Substantia nigra (tissue), 51 donors: ENCODE measurements at places on chromosomes 1 and 21.

GRCh38 chr1:22837332-22837731 is 126.7 kb downstream of the EPHB2 start:
- DNase-seq = no peak

- no peak for DNase-seq
These were observed 4.7 kb downstream of the SELENBP1 start for GRCh38 chr1:151367658-151368392.

DNA sequence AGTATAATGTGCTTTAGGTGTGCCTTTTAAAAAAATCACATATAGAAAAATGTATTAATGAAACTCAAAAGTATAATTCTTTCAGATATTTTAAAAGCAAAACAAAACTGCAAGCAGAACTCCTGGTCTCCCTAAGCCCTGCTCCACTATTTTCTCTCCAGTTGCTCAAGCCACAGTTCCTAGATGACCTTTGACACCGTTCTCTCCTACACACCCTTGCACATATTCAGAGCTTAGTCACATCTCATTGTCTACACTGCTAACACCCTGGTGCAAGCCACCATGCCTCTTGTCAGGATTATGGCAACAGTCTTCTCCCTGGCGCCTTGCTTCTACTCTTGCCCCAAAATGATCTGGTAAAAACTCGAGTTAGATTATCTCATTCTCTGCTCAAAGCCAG is 50.2 kb upstream of the ROR1 start:
- DNase-seq = no peak

DNA sequence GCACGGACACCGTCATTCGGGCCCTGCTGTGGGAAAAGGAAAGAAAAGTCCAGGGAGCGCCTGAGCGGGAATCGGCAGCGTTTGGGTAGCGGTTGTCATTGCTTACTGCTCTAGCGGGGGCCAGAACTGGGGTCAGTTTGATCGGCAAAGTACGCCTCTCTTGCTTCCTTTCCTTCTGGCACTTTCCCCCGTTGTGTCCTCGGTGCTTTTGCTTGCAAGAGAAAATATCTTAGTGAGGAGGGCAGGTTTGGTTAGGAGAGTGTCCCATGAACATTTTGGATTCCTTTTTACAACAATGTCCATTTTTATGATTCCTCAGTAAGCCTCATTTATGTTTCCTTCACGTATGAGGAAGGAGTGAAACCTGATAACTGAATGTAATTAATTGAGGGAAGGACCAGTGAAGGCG is 670 bp downstream of the ST3GAL3 start:
- DNase-seq = no peak

GRCh38 chr1:234586892-234587485 is 23.0 kb downstream of the IRF2BP2 start:
- DNase-seq = no peak

DNA sequence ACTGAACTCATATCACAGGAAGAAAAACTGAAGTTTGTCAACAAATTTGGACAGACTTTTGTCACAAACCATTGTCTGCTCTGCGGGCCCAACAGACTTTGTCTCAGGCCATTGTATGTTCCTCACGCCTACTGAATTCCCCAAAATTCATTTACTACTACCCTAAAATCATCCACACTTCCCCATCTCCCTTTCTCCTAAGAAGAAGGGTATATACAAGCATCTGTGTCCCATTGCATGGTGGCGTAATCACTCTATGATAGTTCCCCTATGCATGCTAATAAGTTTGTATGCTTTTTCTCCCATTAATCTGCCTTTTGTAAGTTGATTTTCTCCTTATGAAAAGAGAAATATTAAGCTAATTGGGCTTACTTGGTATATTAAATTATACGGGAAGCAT is 54.9 kb upstream of the ATF3 start:
- no peak for DNase-seq

DNA sequence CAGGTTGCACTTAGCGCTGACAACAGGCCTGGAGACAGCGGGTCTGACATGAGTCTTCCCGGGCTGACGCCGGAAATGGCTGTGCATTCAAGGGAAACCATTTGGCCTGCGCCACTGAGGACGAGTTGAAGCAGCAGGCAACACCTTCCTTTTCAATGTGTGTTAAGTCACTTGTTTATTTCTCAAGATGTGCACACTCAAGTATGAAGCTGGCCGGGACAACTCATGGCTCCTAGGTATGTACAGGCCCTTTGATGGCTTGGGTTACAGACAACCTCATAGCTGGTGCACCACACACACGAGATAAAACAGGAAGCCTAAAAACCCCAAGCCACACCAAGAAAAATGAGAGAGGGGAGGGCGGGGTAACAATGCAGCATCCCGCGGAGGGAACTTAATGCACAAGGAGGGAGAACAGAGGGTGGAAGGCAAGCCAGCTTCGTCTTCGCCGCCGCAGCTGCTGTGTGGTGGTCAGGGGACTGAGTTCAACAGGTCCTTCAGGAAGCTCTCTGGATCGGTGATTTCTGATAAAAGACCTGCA is 118.0 kb upstream of the IFFO2 start:
- DNase-seq = no peak

DNA sequence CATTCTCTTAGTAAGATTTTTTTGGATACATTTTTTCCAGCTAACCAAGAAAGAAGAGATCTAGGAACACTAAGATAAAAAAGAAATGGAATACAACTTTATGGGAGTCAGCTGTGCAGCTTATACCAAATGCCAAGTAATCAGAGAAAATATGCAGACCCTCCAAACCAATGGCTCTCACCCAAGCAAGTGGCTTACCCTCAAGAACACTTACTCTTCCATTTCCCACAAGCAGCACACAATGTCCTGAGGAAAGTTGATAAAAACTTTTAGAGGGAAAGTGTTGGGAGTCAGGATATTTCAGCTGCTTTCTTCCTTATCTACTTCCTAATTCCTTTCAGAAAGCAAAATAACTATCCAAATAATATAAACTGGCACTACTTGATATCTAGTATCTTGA is 631.8 kb downstream of the RWDD3 start:
- no peak for DNase-seq

DNA sequence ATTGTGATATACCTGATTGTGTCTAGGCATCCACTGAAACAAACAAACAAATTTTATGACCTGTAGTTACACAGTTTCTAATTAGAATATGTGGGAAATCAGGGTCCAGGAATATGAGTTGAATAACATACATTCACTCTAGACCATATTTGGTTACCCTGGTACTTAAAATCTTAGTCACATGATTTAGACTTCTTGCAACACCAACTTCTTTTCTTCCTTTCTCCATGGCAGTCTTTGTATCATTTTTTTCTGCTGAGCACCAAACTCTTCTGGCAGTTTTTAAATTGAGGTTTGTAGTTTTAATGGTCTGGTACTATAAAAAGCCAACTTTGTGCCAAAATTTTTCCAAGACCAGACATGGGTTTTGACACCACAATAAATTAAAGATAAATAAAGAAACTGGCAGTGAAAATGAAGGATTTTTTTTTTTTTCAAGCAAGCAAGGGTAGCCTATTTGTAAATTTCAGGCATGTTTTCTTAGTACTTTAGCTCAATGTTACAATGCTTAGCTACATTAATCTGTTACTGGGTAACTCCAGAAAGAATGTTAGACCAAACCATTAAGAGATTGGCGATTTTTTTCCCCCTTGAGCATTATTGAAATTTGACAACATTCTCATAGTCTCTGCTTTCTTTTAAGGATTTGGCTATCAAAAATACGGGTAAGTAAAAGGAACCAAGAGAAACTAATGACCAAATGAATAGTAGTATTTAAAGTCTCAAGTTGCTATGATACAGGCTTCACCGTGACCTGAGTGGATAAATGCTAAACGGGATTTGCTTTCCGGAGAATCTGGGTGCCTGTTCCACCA is 108.5 kb downstream of the NFIA start:
- DNase-seq = no peak

GRCh38 chr1:95126846-95127245 is 9.7 kb downstream of the TLCD4 start:
- DNase-seq = no peak

DNA sequence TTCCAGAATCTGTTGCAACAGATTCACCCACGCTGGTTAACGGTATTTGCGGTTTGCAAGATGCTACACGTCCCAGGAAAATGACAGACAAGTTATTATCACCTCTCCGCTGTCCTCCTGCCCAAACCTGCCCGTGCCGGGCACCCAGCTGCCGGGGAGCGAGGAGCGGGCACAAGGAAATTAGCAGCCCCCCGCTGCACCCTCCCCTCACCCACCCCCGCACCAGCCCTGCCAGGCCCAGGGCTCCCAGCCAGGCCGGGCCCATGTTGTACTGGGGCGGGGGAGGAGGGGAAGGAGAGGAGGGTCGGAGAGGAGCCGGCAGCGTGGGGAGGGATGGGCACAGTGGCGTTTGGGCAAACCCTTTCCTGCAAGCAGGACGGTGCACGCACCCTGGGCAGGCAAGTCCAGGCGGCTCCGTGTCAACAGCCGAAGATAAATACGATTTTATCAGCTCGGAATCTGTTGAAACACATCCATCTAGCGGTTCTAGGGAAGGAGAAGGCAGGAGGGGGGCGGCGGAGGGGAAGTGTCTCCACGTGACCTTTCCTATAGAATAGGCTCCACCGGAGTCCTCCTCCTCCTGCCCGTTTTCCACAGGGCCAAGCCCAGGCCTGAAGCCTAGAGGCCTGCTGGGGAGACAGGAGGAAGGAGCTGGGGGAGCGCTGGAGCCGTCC is 35.1 kb upstream of the CCDC27 start:
- DNase-seq = peak; percentile 36

- no peak for DNase-seq
These were observed 877.7 kb upstream of the PRMT6 start for GRCh38 chr1:106178791-106179190.

DNA sequence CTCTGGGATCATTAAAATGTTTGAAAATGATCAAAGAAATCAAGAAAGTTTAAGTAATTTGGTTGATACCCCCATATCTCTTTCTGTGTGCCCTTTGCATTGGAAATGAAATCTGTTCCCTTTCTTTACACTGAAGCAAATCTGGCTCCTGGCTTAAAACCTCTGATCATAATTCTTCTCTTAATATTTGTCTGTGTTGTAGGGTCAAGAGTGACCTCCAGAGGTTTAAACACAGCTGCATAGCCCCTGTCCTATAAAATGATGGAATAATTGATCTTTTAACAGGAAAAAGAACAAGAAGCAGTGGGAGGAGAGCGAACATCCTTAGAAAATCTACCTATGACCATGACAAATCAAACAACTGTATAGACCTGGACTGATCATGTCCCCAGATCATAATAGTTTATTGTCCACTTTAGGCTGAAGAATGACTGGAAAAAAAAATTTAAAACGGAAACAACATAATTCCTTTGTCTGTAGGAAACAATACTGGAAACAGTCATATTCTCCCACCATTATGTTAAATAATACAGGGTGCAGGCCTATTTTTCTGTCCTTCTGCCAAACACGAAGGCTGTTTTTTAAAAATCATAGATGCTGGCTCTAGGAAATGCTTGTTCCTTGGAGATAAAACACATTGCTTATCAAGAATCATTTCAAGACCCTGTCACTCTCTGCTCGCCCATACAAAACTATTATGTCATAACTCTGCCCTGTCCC is 184.3 kb downstream of the NEGR1 start:
- DNase-seq = no peak

GRCh38 chr1:2637442-2638145 is 4.8 kb upstream of the MMEL1 start:
- no peak for DNase-seq

- DNase-seq = no peak
These were observed 15.9 kb upstream of the PIK3R3 start for GRCh38 chr1:46148318-46148717.

DNA sequence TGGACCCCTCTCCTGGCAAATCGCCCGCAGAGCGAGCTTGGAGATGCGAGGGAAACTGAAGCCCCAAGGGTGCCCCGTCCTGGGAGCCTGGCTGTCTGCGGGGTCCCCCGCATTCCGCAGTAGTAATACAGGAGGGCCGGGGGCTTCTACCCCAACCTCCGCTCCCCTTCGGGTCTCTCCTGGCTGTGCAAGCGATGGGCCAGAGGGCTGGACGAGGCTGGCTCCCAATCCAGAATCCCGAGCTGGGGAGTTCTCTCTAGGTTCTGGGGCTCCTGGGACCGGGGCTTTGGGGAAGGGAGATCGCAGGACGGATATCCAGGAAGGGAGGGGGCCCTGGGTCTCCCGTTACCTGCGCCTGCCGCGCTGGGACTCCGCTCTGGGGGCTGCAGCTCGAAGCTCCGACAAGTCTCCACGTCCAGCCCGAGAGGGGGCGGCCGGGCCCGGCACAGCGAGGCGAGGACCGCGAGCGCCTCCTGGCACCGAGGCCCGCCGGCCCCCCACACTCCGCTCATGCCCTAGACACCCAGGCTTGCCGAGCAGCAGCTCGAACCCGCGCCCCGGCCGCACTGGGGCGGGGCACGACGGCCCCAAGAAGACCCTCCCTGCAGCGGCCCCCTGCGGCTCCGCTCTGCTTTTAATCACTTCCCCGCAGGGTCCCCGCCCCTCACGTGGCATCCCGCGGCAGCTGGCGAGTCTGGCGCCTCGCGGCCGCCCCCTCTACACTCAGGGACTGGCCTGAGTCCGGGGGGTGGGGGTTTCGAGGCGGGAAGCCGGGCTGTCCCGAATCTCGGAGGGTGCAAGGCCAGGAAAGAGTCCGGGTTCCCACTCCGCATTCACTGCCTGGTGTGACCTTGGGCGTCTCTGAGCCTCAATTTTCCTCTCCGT is at the start of gene SYT6:
SYT6 (minus strand) TSS at position 609 of the 885 bp plus-strand sequence; CDS start at position 512, 97 bp downstream.
- no peak for DNase-seq

DNA sequence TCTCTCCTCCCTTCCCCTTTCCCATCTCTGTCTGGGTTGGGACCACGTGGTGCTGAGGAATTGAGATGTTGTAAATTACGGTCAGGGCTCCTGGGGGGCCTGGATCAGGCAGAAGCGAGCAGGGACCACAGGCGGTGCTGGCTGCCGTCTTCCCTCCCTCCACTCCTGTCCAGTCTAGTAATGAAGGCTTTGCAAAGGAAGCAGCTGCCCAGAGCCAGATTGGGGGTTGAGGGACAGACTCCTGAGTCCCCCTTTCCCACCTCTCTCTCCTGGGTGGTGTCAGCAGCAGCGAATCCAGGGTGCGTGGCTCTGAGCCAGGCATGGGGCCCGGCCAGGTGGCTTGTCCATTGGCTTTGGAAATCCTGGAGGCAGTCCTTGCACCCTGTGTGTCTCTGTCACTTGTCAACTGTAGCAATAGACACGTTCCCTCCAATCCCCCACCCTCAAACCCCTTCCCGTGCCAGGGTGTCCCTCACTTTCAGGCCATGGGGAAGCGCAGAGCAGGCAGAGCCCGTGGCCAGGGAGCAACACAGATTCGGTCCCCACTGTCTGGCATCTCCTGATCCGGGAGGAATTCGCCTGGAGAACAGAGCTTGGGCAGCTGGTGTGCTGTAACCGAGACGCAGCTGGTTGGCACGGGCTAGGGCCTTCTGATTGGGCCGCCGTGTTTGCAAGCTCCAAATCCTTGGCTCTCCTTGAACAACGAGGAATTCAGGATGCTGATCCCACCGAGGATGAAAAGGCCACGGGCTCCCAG is 64.8 kb upstream of the WNT4 start:
- no peak for DNase-seq

DNA sequence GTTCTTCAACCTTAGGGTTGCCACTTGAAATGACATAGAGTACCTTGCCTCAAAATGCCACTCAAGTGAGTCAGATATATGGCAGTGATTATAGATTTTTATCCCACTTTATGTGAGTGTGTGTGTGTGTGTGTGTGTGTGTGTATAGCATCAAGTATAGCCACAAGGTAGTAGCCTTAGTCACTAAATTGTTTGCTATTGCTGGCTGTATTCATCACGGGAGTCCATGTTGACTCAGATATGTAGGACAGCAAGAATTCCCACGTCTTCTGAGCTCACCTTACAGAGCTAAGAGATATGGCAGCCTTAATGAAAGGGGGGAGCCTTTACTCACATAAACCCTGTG is 9.3 kb downstream of the ETS2 start:
- DNase-seq = no peak
